ENCODE measurements at places on chromosomes 2 and 18.

GRCh38 chr2:26809876-26810577 is 24.2 kb downstream of the CENPA start:
- no peak for DNase-seq
- peaks cover 41% of the 10 kb centered on the region for H3K4me1 ChIP-seq
- H3K27ac ChIP-seq: peak overlapping the region; percentile 28
- H3K27me3 ChIP-seq: no peaks in the 10 kb centered on the region
- H3K36me3 ChIP-seq: no peaks in the 10 kb centered on the region
- H3K4me3 ChIP-seq: no peak overlapping the region

- DNase-seq: no peak
- H3K27me3 ChIP-seq: peaks cover 22% of the 10 kb centered on the region
- H3K4me1 ChIP-seq: peaks cover 14% of the 10 kb centered on the region
- no peak overlapping the region for H3K27ac ChIP-seq
These were observed 5.7 kb downstream of the PROC start for GRCh38 chr2:127423880-127424279.

GRCh38 chr2:239003624-239004273 is 155.9 kb downstream of the TWIST2 start:
- no peak overlapping the region for H3K27ac ChIP-seq
- no peaks in the 10 kb centered on the region for H3K4me1 ChIP-seq
- no peak overlapping the region for H3K4me3 ChIP-seq
- H3K27me3 ChIP-seq: peaks cover 7% of the 10 kb centered on the region
- no peak for DNase-seq

DNA sequence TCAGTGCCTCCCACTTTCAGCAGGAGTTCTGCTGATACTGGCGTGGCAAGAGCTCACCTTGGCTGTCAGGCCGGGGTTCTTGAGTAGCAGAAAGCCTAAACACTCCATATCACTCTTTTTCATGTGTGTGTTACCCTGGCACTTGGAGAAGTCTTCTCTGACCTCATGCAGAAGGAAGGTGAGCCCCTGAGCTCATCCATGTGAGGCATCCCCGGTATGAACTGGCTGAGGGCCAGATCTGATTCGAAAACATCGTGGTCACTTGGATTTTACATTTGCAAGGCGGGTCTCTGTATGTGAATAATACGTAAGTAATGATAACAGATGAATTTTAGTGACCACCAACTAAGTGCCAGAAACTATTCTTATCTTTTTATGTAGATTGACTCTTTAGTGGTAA is 93.6 kb downstream of the RAPGEF4 start:
- no peak overlapping the region for H3K27ac ChIP-seq
- no peaks in the 10 kb centered on the region for H3K36me3 ChIP-seq
- H3K4me3 ChIP-seq: no peak overlapping the region
- H3K4me1 ChIP-seq: no peaks in the 10 kb centered on the region
- DNase-seq: no peak

DNA sequence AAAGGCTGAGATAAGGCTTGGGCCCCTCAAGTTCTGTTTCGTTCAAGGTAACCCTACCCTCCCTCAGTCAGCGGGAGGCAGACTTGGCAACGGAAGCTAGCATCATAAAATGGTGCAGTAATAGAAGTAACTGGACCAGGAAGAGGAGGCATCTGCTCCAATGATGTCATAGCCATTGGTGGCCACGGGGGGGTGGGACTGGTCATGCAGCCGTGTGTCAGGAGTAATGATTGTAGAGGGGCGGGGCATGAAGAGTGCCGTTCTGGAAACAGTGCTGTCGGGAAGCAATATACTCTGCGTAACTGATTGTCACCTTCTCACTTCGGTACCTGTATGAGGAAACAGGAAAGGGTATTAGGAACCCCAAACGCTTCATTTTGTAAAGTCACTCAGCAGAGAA is 6.9 kb upstream of the POLR2D start:
- no peak for DNase-seq
- no peak overlapping the region for H3K4me3 ChIP-seq

DNA sequence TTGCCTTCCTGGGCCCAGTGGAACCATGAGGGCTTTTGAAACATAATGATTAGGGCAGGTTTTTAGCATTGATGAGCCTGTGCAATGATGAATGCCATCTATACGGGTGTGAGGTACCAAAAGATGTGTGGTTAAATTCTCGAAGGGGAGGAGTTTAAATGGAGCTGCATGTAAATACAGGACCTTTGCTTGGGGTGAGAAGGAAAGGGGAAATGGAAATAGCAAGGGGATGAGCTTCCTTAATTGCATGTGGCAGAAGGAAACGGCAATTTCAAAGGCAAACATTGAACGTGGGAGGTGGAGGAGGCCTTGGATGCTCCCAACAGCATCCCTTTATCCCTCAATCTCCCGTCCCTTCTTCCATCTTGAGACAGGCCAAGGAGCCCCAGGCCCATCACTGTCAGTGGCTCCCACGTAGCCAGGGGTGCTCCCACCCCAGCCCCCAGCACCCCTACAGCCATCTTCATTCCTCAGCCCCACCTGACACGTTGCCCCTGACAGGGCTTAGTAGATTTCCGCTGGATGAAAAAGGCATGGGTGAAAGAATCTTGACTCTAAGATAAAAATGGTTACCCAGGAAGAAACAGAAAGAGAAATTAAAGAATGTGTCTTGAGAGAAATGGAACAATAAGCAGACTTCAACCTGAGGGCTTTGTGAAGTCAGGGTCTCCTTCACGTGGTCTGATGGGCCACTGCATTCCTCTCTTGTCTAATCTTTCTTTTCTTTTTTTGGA is 32.5 kb downstream of the INPP5D start:
- peaks cover 44% of the 10 kb centered on the region for H3K4me1 ChIP-seq
- DNase-seq: peak; percentile 34
- peaks cover 48% of the 10 kb centered on the region for H3K36me3 ChIP-seq

DNA sequence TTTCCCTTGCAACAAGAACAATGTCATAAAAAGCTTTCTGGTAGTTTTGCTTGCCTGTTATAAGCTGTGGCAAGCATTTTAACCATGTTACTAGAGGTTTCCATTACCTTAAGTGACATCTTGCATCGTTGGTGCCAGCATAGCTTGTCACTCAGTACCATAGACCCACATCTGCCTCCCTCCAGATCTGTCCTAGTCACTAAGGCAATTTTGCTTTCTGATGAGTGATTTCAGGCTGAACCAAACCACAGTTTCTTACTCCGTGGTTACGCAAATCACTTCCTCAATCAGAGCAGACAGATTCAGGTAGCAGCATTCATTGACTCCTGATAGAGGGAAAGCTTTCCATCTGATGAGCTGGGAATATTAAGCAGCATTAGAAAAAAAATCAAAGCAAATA is 1057.5 kb upstream of the FAM98A start:
- H3K4me1 ChIP-seq: no peaks in the 10 kb centered on the region
- H3K27me3 ChIP-seq: no peaks in the 10 kb centered on the region
